Erythroblast (primary cell): ENCODE measurements at places on chromosomes 1 and 21.

- no peak for DNase-seq
These were observed 19.2 kb upstream of the CHIA start for GRCh38 chr1:111271464-111271801.

- DNase-seq, result no peak
These were observed 98.7 kb upstream of the VAV3 start for GRCh38 chr1:108063703-108064102.

DNA sequence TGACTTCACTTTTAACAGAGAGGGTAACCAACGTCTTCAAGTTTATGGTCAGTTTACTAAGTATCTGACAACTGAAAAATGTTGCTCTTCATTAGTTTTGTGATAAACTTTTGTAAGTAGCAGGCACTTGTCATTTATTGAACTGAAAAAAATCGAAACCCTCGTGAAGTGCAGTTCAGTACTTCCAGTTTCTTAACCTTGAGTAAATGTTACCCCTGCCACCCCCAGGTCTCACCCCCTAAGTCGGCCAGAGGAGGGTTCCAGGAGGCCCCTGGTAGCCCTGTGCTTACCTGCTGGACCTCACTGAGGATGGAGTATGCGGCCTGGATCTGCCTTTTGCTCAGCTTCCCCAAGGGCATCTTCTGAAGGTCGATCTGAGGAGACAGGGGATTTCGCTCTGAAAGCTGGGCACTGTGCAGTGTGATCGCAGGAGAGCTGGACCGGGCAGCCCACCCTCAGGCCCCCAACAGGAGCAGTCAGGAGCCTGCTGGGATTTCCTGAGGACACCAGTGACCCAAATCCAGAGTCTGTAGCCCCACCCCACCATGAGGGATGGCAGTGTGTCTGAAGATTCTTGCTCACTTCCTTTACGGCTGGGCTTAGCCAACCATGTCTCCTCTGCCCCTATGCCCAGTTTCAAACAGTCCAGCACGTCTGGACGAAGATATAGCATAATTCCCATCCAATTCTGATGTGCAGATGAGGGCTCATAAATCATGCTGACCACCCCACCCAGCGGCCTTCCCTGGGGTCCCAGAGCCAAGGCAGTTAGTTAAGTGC lies 37.6 kb downstream of the PARP1 start:
- no peak for DNase-seq

- DNase-seq, result no peak
These were observed 224.2 kb downstream of the DISC1 start for GRCh38 chr1:231850786-231851185.
